ENCODE measurements at places on chromosomes 11 and 22.

DNA sequence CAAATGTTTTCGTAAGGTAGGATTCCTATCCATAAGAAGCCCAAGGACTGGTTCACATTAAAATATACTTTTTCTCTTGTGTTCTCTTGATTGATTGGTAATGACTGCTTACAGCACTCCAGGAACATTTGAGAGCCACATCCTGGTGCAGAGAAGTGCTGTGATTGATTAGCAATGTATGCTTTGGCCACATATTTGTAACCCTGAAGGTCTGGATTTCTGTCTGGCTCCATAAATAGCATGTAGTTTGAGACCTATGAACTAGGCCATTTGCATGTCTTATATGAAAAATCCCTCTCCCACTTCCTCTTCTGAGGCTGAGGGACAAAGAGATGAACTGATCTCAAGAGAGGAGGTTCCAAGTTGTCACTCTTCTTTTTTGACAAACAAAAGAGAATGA, 49.3 kb upstream of the CD44 start:
- no peak for DNase-seq

DNA sequence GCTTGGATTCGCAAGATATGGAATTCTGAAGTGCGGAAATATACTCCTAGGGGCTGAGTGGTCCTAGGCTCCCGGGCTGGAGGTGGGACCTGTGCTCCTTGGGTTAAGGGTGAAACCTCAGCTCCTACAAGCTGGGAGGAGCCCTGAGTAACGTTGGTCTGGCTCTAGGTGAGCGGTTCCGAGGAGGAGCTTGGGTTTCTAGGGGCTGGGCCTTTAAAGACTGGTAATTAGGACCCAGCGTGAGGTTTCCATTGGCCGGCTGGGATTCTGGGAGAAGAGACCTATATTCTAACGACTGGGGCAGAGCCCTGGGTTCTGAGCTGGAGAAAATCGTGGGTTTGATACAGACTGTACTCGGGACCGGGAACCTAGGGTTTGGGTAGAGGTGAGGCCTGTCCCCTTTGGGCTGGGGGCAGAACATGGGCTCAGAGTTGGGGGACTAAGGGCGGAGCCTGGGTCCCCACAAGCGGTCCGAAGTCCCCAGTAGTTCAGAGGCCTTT, 882 bp upstream of the MAP4K2 start:
- no peak for DNase-seq

GRCh38 chr11:14619603-14620531, 23.7 kb upstream of the PDE3B start:
- no peak for DNase-seq

- DNase-seq, result no peak
Observed at GRCh38 chr11:19474211-19474610, 233.5 kb upstream of the E2F8 start.

DNA sequence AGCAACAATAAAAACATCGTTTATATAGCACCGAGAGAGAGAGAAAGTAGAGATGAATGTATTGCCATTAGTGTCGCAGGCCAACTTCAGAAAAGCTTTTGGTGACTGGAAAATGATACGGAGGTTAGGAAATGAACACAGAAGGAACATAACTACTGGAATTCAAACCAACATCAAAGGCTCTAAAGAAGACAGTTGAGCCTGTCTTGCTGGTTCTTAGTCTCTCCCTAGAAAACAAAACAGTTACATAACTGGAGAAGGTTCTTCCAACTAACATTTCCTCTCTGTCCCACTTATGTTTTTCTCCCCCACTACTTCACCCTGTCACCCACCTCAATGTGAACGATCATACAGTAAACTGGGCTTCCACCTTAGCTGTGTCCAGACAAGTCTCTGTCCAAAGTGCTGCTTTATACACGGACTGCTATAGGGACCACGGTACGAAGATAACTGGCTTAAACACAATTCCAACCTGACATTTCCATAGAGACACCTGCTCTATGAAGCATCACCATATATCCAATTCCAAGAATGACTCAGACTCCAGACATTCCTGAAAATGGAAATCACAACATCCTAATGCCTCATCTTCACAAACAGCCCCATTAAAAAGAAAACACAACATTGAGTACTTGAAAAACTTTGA, 85.2 kb upstream of the ARHGAP32 start:
- no peak for DNase-seq

DNA sequence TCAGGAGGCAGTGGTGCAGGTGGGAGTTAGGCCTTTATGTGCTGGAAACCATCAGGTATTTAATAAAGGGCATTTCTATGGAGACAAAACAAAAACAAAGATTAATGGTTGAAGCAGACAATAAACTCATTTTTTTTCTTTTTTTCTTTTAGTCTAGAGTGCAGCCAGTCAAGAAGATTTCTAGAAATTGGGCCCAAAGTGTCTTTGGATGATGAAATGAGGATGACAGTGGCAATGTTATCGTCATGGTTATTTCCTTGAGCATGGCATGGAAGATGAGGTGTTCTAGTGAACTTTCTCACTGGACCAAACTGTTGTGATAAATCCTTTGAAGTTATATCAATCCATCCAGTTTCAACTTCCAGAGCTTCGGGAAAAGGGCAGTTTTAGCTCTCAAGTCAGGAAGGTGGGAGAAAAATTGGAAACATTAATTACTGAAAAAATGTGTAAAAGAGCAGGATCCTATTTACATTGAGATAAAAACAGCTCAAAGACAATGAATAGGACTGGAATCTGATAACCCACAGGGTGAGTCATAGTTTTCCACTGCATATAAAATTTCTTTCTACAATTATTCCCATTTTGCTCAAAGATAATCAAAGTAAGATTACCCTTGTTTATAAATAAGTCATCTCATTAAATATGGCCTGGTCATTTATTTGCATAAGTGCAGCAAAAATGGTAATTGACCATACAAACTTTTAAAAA, 33.0 kb downstream of the PRR5L start:
- no peak for DNase-seq

DNA sequence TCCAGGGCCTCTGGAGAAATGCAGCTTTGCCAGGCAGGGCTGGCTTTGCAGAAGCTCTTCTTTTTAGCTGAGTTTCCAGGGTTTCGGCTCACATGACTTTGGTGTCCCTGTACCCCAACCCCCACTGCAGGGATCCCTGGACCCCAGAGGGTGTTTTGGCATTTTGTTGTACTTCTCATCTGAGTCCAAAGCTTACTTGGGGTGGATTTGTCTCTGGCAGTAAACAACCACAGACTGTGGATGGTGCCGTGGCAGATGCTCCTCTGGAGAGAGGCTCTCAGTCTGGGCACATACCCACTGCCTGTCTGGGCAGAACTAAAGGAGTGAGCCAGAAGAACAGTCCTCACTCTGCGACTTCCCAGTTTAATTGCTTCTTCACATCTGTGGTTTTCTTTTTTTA, 49.6 kb downstream of the COMMD9 start:
- no peak for DNase-seq

GRCh38 chr22:40633036-40633435, 3.5 kb downstream of the MRTFA start:
- DNase-seq, result no peak

DNA sequence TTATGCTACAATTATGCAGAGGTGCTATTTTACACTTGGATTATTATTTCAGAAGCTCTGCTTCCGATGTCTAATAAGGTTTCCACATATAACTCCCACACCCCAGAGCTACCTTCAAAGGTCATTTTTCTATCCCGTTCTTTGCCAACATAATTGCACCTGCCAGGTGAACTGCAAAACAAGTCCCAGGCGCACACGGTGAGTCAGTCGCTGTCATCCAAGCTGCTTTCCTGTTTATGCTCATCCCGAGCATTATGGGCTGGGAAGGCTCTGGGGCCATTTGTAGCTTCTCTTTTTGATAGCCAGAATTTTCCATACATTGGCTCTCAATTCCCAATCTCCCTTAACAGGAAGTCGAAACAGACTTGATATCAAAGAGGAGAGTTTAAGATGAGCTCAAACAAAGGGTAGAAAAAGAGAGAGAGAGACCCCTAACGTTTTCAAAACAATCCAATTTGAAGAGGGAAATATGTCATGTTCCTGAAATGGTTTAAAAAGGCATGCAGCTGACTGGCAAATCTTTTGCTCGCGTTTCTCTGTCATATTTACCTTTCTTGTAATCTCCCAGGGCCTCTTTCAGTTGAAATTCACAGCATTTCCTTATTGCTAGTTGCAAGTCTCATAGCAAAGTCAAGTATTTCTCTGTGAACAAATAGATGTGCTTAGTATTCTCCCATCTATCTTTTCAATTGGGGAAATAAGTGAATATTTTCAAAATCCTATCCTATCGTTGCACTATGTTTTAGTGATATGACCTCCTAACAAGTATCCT, 815.9 kb downstream of the KCNA4 start:
- DNase-seq, result no peak

DNA sequence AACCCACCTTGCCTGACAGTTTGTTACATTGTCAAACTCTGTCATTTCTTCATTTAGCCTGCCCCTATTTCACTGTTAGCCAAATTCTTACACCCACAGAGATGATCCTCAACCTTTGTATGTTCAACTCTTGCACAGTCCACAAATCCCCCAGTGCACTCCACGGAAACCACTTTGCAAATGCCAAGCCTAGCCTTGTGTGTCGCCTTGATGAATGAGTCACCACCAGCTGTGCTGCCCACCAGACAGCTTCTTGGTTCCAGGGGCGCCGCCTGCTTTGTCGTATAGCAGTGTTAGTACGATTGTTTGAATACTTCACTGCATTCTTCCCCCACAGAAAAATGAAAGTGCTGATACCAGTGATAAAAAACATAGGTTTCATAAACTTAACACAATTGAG, 686.3 kb downstream of the NTM start:
- no peak for DNase-seq

GRCh38 chr22:27311698-27312550, 489.6 kb downstream of the MN1 start:
- no peak for DNase-seq

- DNase-seq, result no peak
Observed at GRCh38 chr22:46024136-46024840, 47.3 kb upstream of the WNT7B start.

GRCh38 chr22:50621356-50621880, 6.5 kb downstream of the ARSA start:
- no peak for DNase-seq

DNA sequence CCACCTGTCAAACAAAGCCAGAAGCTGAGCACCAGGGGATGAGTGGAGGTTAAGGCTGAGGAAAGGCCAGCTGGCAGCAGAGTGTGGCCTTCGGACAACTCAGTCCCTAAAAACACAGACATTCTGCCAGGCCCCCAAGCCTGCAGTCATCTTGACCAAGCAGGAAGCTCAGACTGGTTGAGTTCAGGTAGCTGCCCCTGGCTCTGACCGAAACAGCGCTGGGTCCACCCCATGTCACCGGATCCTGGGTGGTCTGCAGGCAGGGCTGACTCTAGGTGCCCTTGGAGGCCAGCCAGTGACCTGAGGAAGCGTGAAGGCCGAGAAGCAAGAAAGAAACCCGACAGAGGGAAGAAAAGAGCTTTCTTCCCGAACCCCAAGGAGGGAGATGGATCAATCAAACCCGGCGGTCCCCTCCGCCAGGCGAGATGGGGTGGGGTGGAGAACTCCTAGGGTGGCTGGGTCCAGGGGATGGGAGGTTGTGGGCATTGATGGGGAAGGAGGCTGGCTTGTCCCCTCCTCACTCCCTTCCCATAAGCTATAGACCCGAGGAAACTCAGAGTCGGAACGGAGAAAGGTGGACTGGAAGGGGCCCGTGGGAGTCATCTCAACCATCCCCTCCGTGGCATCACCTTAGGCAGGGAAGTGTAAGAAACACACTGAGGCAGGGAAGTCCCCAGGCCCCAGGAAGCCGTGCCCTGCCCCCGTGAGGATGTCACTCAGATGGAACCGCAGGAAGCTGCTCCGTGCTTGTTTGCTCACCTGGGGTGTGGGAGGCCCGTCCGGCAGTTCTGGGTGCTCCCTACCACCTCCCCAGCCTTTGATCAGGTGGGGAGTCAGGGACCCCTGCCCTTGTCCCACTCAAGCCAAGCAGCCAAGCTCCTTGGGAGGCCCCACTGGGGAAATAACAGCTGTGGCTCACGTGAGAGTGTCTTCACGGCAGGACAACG, 11.7 kb downstream of the CXCR5 start:
- peak; percentile 59 for DNase-seq

DNA sequence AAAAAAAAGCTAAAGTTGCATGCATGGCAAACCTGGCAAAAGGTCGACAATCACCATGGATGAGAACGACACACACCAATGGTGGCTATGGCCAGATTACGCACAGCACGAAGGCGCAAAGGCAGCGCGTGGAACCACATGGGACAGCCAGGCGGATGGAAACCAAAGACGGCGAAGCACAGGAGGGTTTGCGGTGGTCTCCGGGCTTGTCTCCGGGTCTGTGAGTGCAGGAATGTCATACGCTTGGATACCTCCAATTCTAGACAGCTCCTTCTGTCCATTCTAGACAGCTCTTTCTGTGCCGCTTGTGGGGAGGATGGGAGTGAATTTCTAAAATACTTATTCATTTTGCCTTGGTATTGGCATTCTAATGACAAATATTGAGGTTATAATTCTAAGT, 685.4 kb downstream of the BRD1 start:
- DNase-seq, result no peak

GRCh38 chr22:28923826-28924732, 40.7 kb downstream of the ZNRF3 start:
- no peak for DNase-seq

- no peak for DNase-seq
Observed at GRCh38 chr11:78810559-78811009, 235.9 kb upstream of the NARS2 start.

- DNase-seq, result no peak
Observed at GRCh38 chr22:40237788-40238424, 60.2 kb downstream of the TNRC6B start.
